ENCODE measurements at places on chromosomes 4 and X. TPM values are rescaled to one million over a fixed set of nuclear protein-coding genes. Genes with fewer than 3 reads are reported as not detected.

- no peak for DNase-seq
Measured at GRCh38 chrX:150757371-150757770, 64.2 kb downstream of the MTMR1 start.

GRCh38 chr4:182022909-182023308 lies 220.3 kb upstream of the TENM3 start:
- no peak for DNase-seq

DNA sequence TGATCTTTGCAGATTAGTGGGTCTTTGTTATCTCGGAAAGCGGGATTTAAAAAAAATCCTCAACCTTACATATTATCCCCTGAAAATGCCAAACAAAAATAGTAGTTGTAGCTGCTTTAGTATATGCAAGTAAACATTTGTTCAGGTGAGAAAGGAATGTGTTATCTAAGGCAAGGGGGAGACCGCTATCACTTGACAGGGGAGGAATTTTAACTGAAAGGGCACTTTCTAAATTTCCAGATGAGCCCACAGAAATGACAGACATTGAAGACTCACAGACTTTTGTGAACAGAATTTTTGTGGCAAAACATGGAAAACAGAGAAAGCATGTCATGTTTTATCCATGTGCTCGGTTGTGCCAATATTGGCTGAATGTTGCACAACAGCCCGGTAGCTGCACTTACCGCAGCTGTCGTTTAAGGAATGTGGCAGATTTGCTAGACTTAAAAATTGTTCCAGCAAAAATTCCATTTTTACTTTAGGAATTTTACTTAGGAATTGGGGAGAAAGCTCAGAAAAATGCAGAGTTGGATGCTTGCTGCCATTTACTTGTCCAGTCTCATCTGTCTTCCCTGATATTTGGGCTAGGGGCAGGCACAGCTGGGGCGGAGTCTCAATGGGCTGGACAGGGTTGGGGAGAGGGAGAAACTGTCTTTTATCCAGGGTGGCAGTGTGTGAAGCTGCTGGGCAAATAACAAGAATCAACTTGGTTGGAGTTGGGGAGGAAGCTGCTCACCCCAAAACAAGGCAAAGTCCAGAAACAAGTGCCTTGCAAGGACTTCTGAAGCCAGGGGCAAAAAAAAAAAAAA lies 94.6 kb upstream of the RPS6KA3 start:
- no peak for DNase-seq

LDOC1 gene
- 0.88 TPM for total RNA-seq

DNA sequence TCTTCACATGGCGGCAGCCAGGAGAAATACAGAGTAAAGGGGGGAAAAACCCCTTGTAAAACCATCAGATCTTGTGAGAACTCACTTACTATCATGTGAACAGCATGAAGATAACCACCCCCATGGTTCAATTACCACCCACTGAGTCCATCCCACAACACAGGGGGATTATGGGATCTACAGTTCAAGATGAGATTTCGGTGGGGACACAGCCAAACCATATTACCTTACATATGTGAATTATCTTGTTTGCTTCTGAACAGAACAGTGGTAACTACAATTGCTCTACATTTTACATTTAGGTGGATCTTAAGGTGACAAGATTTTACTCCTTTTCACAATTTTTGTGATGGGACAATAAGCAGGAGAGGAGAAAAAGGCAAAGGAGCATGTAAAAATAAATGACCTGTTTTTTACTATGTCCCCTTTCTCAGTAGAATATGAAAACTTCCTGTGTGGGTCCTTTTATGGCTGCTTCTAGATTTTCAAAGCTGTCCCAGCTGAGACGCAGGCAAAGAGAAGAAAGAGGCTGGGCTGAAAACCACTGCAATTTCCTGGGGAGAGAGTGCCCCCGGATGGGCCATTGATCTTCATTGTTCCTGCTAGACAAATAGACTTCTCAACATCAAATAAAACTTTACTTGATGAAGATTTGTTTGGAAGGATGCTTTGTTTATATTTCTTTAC lies 45.9 kb upstream of the PGM2 start:
- peak; percentile 85 for DNase-seq

DNA sequence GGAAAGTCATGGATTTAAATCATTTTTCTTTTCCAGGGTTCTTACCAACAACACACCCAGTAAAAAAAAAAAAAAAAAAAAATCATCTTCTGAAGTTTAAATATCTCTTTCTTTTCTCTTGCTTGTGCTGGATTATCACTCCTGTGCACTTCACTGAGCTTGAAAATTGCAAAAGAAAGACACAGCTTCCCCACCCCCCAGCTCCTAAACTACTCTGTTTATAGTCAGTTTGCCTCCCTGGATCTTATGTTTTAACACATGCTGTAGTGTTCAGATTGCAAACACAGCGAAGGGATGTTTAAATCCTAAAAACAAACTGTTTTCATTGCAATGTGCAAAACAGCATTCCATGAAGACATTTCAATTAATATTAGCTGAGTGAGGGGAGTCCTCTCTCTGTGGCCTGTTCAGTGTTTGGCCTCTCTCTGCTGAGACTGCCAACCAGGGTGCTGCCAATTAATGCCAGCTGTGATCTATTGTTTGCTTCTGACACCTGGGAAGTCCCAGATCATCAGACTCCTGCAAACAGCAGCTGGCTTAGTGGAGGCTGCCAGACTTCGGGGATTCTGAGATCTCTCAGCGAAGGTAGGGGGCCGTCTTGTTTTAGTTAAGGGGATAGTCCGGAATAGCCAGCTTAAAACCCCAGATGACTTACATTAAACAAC lies 171.1 kb upstream of the PITX2 start:
- DNase-seq = no peak

DNA sequence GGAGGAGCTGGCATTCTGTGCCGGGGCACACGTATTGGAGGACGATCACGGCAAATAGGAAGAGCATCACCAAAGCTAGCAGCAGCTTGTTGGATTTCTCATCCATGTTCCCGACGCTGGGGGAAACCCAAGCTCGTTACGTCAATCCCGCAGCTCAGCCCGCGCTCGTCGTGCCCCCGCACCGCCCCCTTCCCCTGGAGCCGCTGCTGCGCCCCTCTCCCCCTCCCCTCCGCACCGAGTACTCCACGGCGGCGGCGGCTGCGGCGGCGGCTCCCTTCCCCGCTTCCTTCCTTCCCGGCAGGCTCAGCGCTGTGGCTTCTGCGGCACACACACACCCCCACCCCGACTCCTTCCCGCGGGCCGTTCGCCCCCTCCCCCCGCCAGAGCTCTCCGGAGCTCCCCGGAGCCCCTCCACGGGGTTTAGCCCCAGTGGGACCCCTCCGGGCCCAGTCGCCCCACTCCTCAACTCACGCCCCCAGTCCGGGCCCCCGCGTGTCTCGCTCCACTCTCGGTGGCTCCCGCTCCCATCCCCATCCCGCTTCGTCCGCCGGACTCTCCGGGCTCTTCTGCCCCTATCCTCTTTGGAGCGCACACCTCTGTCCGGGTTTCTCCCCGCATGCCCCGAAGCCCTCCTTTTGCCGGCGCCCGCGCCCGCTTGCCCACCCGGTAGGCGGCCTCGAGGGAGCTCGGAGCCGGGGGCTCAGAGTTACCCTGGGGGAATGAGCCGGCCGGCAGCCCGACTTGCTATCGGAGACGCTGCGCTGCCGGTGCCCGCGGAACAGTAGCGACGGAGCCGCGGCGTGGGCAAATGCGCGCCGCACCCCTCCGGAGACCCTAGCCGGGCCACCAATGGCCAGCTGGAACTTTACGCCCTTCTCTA lies 978 bp downstream of the HS6ST2 start:
- DNase-seq = no peak

DNA sequence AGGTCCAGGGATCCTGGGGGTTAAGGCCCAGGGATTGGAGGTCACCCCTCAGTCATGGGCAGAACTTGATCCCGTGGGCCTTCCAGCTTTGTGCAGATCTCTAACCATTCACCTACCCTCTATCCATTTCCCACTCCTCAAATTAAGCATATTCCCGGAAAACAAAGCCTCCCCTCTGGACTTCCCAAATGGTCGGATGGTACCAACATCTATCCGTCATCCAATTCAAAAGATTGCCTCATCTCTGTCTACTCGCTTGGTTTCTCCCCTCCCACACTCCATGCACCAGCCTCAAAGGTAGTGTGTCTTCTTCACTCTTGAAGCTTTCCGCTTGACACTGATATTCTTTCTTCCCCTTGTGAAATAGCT lies 473 bp upstream of the BCLAF3 start:
- no peak for DNase-seq

ATP5ME gene
- total RNA-seq = 284 TPM
